SK-MEL-5 (cell line): ENCODE measurements at places on chromosomes 11 and 22.

- DNase-seq, result no peak
Observed at GRCh38 chr11:27312110-27312509, 50.9 kb downstream of the CCDC34 start.

DNA sequence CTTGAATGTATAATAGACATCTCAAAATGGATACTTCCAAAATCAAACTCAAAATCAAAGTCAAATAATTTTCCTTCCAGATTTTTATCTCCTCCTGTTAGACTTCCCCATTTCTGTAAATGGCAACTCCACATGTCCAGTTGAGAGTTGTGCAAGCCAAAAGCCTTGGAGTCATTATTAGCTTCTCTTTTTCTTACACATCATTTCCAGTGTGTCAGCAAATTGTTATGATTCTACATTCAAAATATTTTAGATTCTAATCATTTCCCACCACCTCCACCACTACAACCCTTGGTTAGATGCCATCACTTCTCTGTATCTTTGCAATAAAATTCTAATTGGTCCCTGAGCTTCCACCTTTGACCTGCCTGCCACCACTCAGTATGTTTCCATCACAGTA, 155.7 kb downstream of the CNTN5 start:
- no peak for DNase-seq

GRCh38 chr11:65699306-65699705, 12.7 kb upstream of the KAT5 start:
- no peak for DNase-seq

DNA sequence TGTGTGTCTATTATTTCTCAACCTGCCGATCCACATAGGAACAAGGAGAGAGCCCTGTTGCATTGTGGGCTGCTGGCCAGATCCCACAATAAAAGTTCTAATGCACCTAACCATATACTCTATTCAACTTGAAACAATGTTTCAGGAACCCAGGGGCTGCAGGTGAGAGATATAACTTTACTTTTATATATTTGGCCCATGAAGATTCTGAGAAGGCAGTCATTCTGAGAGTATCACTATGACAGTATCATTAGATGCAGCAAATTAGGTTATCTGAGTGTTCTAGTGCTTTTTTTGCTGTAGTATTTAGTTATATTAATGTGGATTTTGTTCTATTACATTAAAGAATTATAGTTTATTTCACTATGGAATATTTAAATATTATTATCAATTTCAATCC, 655.1 kb upstream of the ARHGAP42 start:
- DNase-seq, result no peak

GRCh38 chr11:62593434-62594044, 2.2 kb upstream of the TUT1 start:
- DNase-seq, result peak; percentile 81

DNA sequence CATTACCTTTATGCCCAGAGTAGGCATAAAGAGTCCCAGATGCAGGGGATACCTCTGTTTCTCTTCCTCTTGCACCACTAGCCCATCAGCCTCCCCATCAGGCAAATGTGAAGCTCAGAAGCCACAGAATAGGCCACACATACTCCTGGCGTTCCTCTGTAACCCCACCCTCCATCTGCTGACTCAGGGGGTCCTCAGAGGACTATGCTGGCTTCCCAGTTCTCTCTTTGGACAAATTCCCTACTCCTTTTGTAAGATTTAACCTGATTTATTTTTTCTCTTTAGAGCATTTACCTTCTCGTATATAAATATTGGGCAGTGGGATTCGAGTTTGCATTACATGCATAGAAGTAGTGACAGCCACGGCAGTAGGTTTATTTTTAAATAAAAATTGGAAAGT, 262.3 kb upstream of the CADM1 start:
- DNase-seq, result no peak

- DNase-seq, result no peak
Observed at GRCh38 chr22:42432818-42433217, 615 bp upstream of the NFAM1 start.

DNA sequence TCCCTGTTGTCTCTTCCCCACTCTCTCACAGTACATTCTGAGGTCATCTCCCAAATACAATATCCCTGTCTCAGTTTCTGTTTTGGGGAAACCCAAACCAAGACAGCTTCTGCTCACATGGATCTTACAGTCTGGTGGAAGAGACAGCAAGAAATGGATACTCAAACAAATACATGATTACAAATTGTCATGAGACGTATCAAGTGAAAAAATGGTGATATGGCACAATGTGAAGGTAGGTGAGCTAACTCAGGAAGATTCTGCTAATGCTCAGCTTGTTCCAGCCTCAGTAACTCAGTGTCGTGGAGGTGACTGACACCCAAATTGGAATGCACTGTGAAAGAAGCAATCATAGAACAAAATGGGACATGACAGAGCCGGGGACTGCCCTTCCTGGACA, 68.3 kb downstream of the CHST1 start:
- DNase-seq, result no peak

DNA sequence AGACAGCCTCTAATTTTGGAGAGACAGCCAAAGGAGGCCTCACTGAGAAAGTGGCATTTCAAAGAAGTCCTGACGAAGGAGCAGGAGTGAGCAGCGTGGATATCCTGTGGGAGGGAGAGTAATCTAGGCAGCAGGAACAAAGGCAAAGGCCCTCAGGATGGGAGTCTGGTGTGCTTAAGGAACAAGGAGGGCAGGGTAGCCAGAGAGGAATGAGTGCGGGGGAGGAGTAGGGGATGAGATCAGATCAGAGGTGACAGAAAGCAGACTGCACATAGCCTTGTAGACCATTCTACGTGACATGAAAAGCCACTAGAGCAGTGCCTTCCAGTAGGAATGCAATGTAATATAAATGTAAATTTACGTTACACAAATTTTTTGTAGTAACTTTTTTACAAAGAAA, 5.6 kb downstream of the SLC36A4 start:
- no peak for DNase-seq

DNA sequence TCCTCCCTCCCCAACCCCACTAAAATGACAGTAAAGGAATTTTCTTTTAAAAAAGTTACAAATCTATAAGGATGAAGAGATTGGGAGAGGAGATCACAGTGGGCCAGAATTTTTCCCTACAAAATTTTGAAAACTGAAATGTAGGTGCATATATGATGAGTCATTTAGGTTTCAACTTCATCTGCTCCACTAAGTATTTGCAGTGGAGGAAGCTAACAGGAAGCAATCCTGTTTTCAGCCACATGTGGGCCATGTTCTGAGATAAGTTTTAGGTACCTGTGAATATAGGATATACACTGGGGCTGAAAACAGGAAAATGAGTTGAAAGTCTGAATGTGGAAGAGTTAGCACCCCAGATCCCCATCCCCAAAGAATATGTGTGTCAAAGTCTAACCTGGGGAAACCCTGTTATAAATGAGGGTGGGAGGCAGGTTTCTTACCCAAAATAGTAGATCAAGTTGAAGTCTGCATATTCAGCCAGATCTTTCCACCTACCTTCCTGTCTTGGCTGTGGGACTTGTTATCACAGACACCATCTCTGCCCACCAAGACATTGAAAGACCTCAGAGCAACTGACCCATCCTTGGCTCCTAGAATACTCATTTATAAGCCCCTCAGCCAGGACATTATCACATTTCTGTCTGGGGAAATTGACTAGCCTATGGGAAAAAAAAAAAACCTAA, 87.3 kb downstream of the PACS1 start:
- no peak for DNase-seq
